ENCODE measurements at places on chromosomes 11 and 22.

DNA sequence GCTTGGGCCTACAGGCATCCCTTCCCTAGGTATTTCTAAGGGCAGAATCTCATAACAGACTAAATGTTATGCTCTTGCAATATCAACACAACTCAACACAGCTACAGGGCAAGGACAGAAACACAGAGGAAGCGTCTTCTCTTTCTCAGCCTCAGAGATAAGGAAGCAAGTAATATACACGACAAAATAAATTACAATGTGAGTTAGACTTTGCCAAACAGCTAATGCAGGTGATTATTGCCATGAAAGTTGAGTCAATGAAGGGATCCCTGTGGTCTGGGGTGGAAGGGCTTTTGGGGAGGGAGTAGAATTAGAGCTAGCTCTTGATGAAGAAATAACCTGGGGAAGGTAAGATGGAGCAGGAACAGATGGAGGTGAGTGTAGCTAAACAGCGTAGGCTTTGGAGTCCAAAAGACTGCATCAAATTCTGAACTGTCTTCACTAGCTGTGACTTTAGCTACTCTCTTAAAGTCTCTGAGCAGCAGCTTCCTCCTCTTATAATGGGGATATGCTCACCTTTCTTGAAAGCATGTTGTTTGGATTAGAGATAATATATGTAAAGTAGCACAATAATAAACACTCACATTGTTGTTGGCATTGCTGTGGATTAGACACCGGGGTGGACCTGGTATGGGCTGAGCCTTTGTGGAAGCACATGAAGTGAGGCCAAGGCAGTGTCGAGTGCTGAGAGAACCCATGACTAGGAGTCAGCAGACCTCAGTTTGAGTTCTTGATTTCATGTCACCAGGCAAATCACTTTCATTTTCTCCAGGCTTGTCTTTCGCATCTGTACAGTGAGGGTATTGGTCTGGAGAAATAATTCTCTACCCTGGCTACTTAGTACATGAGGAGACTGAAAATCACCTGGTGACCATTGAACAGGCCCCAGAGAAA is 41.0 kb upstream of the AQP11 start:
- DNase-seq = no peak

- DNase-seq = no peak
Observed at GRCh38 chr11:90446207-90446606, 223.4 kb upstream of the CHORDC1 start.

DNA sequence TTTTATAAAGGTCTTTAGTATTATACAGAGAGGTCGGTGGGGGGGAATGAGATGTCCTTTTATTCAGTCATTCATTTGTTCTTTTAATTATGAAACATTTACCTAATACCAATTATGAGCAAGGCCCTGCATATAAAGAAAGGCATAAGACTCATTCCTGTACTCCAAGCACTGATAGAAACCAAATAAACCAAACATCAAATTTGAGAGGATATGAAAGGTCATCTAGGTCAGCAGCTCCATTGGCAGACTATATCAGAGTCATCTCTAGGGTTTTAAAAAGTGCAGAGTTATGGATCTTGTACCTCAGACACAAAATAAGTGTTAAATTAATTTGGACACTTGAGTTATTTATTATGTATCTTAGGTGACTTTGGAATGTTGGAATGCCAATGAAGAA is 71.5 kb downstream of the CASP12 start:
- no peak for DNase-seq

DNA sequence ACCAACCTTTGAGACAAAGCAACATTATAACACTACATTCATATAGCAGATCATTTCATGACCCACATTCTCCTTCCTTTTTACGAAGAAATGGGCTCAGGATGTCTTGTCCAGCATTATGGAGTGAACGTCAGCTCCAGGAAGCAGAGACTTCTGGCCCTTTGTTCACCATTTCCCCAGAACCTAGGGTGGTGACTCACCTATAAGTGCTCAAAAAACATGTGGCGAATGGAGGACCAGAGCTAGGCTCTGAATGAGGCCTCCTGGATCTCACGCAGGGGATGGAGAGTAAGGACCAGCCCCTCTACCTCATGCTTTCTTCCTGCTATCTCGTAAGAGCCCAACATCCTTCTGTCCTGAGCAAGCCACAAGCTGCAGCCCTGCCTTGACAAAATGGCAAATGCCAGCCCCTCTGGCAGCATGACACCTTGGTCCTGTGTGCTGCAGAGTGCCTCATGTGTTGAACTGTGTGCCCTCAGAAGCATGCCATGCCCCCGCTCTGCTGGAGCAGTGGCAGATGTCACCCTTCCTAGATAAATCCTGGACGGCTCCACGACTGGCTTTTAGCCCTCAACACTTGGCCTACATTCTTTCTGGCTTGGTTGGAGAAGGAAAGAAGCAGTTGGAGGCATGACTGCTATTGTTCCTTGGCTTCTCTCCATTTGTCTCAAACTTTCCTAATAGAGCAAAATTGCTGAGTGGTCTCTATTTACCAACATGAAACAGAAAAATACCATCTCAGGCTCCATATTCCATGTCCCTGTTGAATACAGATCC is 6.5 kb upstream of the ST3GAL4 start:
- DNase-seq = peak; percentile 43

DNA sequence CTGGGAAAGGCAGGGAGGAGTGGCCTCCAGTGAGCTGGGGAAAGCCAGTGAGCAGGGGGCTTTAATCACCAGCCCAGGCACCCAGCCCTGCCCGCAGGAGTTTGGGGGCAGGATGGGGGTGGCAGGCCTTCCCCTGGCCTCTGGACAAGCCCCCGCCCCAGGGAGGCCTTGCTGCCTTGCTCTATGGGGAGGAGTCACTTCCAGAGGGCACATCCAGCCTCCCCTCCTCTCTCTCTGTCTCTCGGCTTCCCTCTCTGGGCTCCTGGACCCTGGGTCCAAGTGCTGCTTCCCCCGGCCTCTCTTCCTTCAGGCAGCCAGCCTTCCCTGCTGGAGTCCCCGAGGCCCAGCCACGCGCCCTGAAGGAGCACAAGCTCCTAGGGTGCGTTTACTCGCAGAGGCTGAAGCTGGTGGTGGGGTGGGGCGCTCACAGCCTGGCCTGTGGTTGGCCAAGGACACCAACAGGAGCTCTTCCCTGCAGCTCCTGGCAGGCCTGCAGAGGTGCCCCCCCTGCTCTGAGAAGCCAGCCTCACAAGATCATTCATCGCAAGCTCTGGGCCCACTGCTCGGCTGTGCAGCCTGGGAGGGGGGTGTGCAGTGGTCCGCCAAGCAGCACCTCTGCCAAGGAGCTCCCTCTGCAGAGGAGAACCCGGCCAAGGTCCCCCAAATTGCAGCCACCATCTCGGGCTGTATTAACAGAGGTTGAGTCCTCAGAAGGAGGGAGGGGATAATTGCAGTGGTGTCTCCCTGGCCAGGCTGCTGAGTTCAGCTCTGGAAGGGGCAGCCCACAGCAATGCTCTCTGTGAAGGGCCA is 25.4 kb downstream of the OSBPL5 start:
- no peak for DNase-seq

DNA sequence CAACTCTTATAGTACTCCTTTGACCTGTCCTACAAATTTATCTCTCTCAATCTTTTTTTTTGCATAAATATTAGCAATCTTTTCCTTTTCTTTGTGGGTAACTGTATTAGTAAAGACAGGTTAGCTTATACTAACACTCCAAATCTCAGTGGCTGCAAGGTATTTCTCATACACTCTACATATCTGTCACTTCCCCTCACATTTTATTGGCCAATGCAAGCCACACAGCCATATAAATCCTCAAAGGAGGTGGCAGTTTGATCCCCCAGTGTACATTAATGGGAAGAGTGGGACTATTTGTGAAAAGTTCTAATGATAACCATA is 42.6 kb upstream of the EED start:
- DNase-seq = no peak

GRCh38 chr22:44130076-44130711 is 50.5 kb upstream of the PARVG start:
- no peak for DNase-seq

GRCh38 chr11:33656768-33657167 is 43.9 kb downstream of the C11orf91 start:
- DNase-seq = no peak

DNA sequence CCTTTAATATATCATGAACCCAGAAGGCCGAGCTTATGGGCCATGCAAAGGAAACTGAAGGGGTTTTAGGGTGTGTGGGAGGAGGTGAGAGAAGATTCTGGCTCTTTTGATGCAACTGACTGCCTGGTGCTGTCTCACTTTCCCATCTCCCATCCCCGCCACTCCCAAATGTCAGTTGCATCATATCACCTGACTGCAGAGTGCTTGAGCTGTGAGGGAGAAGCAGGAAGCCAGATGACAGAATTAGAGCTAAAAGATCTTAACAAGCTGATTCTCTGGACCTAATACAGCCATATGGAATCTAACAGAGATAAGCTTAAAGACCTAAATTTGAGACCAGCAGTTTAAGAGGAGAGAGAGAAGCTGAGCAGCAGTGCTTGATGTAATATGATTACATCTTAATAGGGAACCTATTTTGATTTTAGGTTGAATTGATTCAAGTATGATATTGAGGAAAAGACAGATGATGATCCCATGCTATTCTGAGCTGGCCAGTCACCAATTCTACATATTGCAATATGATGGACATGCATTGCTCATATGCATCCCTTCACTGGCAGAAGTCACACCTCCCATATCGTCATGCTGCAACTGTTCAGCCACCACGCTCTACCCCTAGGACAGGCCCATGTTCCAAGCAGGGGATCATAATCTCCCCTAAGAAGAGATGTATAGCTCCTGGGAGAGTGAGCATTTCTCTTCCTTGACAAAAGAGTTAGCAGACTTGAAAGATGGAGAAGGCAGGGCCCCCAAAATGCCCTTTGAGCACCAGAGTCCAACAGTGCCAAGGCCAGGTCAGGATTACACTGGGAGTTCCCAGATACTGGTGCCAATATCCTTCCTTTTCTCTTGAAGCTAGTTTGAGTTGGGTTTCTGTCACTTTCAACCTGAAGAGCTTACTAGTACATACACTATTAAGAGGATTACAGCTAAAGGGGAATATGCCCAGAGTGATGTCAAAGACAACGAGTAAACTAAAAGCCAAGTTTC is 44.9 kb downstream of the PLEKHA7 start:
- no peak for DNase-seq

DNA sequence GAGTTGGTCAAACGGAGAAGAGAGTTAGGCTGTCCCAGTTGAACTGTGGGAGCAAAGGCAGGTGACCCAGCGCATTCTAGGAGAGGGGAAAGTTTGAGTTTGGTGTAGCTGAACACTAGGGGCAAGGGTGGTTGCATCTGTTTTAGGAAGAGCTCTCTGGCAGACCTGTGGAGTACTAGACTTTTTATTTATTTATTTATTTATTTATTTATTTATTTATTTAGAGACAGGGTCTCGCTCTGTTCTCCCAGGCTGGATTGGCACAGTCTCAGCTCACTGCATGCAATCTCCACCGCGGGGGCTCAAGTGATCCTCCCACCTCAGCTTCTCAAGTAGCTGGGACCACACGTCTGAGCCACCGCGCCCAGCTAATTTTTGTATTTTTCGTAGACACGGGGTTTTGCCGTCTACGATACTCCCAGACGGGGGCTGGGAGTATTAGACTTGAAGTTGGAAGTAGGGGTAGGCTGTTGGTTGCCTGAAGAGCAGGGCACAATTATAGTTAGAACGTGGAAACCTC is 950 bp upstream of the ACER3 start:
- DNase-seq = no peak

- DNase-seq = no peak
Observed at GRCh38 chr11:66546966-66547661, 411 bp downstream of the ACTN3 start.

GRCh38 chr11:86386746-86387145 is 12.1 kb downstream of the CCDC81 start:
- DNase-seq = peak; percentile 2

- peak; percentile 51 for DNase-seq
Observed at GRCh38 chr11:27718863-27719545, 18.7 kb upstream of the BDNF start.

DNA sequence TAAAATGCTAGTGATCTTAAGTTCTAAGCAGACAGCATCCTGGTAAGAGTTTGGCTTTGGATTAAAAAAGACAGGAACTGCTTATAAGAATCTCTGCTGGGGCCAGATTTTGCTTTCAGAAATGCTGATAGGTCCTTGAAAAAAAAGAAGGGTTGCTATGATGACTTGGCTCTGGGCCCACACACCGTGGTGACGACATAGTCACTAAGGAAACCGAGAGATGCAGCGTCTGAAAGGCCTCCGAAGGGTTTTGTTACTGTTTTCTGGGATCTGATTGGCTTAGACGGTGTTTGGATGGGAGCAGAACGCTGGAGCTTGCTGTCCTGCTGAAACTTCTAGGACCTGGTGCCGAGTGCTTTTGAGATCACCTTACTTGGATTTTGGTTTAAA is 8.4 kb downstream of the FAM118A start:
- DNase-seq = peak; percentile 93

GRCh38 chr22:18909556-18909955 is 3.4 kb downstream of the DGCR6 start:
- DNase-seq = no peak

DNA sequence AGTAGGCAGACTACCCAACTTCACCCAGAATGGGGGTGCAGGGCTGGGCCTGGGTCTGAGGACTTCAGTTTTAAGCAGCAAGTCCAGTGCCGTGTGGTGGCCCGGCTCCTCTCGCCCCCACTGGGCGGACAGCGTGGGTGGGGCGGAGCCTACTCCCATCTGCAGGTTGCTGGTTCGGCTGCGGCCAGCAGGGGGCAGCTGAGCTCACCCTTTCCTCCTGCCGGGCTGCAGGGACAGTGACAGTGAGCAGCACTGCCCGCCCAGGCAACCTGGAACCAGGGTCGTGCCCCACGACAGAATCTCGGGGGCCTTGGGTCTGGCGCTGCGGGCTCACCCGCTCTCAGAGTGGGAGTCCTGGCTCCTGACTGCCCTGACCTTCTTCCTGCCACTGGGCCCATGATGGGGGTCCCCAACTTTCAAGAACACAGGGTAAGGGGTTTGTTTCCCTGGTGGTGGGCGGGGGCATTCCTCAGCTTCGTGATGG is 6.2 kb upstream of the NEAT1 start:
- peak; percentile 74 for DNase-seq

DNA sequence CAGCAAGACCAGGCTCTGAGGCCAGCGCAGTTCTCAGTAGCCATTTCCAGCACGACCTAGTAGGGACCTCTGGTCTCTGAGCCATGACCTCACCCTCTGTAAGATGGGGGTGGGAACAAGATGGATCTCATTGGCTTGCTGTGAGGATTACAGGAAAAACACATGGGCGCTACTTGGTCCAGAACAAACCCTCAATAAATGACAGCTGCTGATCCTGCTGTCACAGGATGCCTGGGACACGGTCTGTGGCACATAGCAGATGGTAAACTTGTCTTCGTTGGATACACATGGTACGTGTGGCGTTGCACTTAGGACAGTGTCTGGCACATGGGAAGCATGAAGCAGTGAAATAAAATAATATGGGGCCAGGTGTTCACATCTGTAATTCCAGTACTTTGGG is 4.5 kb upstream of the KCTD17 start:
- DNase-seq = no peak
